Activated T-cell treated with anti-CD3 and anti-CD28 coated beads, Interleukin-2, amount 50 U/mL, for 72 hours (primary cell): ENCODE measurements at places on chromosomes 3 and 15. TPM values are rescaled to one million over a fixed set of nuclear protein-coding genes. Genes with fewer than 3 reads are reported as not detected.

DNA sequence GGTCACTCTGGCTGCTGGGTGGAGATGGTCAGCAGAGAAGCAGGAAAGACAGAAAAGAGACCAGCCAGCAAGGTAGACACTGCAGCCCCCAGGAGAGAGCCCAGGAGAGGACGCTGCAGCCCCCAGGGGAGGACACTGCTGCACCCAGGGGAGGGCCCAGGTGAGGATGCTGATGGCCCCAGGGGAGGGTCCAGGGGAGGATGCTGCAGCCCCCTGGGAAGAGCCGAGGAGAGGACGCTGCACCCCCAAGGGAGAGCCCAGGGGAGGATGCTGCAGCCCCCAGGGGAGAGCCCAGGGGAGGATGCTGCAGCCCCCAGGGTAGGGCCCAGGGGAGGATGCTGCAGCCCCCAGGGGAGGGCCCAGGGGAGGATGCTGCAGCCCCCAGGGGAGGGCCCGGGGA is 196.7 kb upstream of the NSMCE3 start:
- no peak overlapping the region for H3K27ac ChIP-seq
- H3K36me3 ChIP-seq: no peaks in the 10 kb centered on the region
- peaks cover 5% of the 10 kb centered on the region for H3K27me3 ChIP-seq
- no peak overlapping the region for H3K4me3 ChIP-seq
- no peak for DNase-seq

LNP1 gene
- 3.2 TPM for total RNA-seq

SLC12A8 gene
- total RNA-seq: 0.53 TPM

- H3K4me1 ChIP-seq: no peaks in the 10 kb centered on the region
- no peaks in the 10 kb centered on the region for H3K27me3 ChIP-seq
- no peak overlapping the region for H3K4me3 ChIP-seq
- no peak overlapping the region for H3K27ac ChIP-seq
Observed at GRCh38 chr15:26460165-26460564, 312.7 kb downstream of the GABRB3 start.

DNA sequence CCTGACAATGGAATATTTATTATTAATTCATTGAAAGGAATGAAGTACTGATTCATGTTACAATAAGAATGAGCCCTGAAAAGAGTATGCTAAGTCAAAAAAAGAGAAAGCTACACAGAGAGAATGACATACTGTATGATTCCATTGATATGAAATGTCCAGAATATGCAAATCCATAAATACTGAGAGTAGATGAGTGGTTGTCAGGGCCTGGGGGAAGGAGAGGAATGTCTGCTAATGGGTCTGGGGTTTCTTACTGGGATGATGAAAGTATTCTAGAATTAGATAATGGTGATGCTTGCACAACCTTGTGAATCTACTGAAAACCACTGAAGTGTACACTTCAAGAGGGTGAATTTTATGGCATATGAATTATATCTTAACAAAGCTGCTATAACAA is 79.9 kb upstream of the HACD2 start:
- DNase-seq: no peak
- no peaks in the 10 kb centered on the region for H3K36me3 ChIP-seq
- H3K4me1 ChIP-seq: no peaks in the 10 kb centered on the region
- peaks cover 16% of the 10 kb centered on the region for H3K27me3 ChIP-seq
- no peak overlapping the region for H3K4me3 ChIP-seq

- no peaks in the 10 kb centered on the region for H3K4me1 ChIP-seq
- H3K36me3 ChIP-seq: no peaks in the 10 kb centered on the region
- no peak overlapping the region for H3K4me3 ChIP-seq
- peaks cover 26% of the 10 kb centered on the region for H3K27me3 ChIP-seq
- no peak overlapping the region for H3K27ac ChIP-seq
- no peak for DNase-seq
Observed at GRCh38 chr3:49867871-49868321, 1.8 kb downstream of the CAMKV start.

- no peak overlapping the region for H3K4me3 ChIP-seq
- no peak overlapping the region for H3K27ac ChIP-seq
- H3K36me3 ChIP-seq: peaks cover 12% of the 10 kb centered on the region
- H3K4me1 ChIP-seq: peaks cover 4% of the 10 kb centered on the region
Observed at GRCh38 chr3:120332646-120333045, 16.5 kb downstream of the LRRC58 start.

DNA sequence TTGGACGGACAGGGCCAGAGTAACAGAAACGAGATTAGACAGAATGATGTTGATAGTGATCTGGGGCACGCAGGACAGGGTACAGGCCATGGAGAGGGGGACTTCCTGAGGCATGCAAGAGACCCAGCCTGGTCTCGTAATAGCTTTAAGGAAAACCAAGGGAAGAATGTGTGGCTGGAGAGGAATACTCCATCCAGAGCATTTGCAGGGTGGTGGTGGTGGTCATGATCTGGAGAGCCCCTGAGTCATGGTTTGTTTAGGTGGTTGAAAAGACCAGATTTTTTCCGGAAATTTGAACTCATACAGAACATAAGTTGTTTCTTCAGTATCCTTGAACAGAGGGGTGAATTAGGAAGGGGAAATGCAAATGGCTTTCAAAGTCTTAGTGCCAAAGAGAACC is 138.5 kb downstream of the DUT start:
- H3K27ac ChIP-seq: no peak overlapping the region
- no peaks in the 10 kb centered on the region for H3K27me3 ChIP-seq
- H3K36me3 ChIP-seq: no peaks in the 10 kb centered on the region
- DNase-seq: no peak
- H3K4me1 ChIP-seq: no peaks in the 10 kb centered on the region

DNA sequence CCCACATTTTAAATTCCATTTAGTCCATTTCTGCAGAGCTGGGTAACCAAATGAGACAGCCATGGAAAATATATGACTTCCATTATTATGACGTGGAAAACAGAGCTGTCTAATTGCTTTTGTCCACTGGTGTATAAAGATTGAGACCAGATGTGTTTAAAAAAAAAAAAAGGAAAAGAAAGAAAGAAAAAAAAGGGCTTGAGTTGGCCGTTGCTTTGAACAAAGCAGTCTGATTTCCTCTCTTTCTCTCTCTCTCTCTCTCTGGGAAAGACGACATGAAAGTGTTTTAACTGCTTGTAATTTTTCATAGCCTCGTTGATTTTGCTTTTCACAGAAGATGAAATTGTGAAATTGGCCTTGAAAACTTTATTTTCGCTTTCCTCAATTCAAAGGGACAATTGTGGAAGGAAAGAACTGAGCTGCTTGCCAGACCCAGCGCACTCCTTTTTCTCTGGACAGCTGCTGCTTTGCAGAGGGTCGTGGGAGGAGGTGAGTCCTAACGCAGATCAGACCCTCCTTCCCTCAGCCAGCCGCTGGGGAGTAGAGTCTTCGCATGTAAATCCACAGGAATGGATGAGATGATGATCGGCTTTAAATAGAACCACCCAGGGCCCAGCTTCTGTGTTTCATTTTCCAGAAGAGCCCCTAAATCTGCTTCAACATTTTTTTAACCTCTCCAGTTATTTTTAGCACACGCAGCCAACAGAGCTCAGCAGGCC is 42.8 kb upstream of the UBE2E1 start:
- no peak overlapping the region for H3K27ac ChIP-seq
- H3K4me1 ChIP-seq: peaks cover 33% of the 10 kb centered on the region
- peak overlapping the region; percentile 61 for H3K4me3 ChIP-seq
- H3K27me3 ChIP-seq: no peaks in the 10 kb centered on the region

RASGRF1 gene
- total RNA-seq: not detected

- H3K4me1 ChIP-seq: peaks cover 29% of the 10 kb centered on the region
- H3K27ac ChIP-seq: no peak overlapping the region
Observed at GRCh38 chr3:27840807-27841594, 118.9 kb upstream of the EOMES start.

GRCh38 chr3:88031642-88032077 is 27.1 kb downstream of the CGGBP1 start:
- peaks cover 42% of the 10 kb centered on the region for H3K4me1 ChIP-seq
- no peaks in the 10 kb centered on the region for H3K27me3 ChIP-seq
- DNase-seq: peak; percentile 18
- H3K27ac ChIP-seq: peak overlapping the region; percentile 98
